ENCODE measurements at places on chromosomes 7 and 10.

- DNase-seq: no peak
Measured at GRCh38 chr7:40403703-40404476, 269.1 kb downstream of the SUGCT start.

GRCh38 chr7:132537456-132538145 is 38.7 kb downstream of the PLXNA4 start:
- DNase-seq: no peak

DNA sequence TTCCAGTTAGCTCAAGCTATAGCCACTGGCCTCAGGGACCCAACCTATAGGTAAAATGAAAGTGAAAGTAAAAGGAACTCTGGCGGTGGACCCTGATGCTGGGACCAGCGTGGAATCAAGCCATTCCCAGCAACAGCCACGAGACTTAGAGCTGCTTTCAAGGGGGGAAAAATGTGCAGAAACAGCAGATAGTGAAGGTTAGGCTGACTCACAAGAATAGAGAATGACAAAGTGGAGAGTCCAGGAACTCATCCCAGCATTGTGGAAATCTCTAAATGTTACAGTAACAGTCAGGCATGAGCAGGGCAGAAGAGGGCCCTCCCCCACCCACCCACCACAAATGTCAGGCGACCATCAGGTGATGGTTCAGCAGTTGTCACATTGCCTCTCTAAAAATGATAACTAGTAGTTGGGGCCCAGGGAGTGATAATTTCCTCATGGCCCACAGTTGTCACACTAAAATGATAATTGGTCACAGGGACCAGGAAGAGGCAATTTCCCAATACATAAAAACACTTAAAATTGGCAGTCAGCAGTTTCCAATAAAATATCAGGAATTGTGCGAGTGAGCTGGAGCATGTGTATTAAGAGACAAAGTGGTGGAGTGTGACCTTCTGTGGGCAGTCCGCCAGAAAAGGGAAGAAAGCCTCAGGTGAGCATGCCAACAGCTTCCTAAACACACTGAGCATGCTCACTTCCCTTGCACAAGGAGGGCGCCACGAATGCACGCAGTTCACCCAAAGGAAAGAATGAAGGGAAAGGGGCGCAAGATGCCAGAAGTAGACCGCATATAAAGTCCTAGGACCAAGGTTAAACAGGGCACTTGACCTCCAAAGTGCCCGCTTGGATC is 129.8 kb upstream of the PPP1R3A start:
- DNase-seq: no peak

GRCh38 chr7:76509931-76510877 is at the start of gene UPK3B:
TSS of gene UPK3B (plus strand) at chr7:76510552. CDS start at chr7:76510653, 101 bp downstream.
- DNase-seq: no peak

GRCh38 chr10:48634198-48634983 is 29.5 kb upstream of the ARHGAP22 start:
- no peak for DNase-seq

GRCh38 chr7:135322571-135323340 is 89.1 kb downstream of the STRA8 start:
- no peak for DNase-seq

DNA sequence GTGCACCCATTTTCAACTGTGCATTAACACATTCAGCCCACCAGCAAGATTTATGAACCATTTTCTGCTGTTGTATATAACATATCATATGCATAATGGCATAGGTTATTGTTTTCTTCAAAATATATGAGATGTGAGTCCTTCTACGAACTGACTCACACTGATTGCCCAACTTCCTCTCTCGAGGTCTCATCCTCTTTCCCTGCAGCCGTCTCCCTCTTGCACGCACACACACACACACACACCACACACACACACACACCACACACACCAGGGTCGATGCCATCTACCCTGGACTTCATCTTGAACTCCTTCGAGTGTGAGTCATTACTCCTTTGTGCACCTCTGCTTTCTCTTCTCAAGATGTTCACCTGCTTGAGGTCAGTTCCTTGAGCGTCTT is 36.7 kb downstream of the EGFR start:
- DNase-seq: no peak

- DNase-seq: no peak
Measured at GRCh38 chr7:50306494-50307367, 2.2 kb downstream of the IKZF1 start.

- no peak for DNase-seq
Measured at GRCh38 chr10:24898501-24898900, 53.9 kb downstream of the PRTFDC1 start.

DNA sequence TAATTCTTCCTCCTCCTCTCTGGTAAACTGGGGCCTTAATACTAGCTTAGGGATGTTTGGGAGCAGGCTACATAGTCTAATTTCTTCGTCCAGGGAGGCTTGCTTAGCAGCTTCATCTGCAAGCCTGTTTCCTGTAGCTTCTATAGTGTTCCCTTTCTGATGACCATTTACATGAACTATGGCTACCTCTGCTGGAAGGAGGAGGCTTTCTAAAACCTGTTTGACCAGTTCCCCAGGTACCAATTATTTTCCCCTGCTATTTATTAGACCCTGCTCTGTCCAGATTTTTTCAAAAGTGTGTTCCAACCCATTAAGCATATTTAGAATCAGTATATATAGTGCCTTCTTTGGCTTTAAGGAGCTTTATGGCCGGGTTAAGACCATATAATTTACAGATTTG is 38.8 kb upstream of the DNAH11 start:
- no peak for DNase-seq

GRCh38 chr7:92633211-92633906 is 43.2 kb upstream of the FAM133B start:
- DNase-seq: peak; percentile 19

- DNase-seq: no peak
Measured at GRCh38 chr7:122035876-122036275, 108.2 kb downstream of the AASS start.

- DNase-seq: no peak
Measured at GRCh38 chr10:122140461-122140902, 130.6 kb upstream of the BTBD16 start.

DNA sequence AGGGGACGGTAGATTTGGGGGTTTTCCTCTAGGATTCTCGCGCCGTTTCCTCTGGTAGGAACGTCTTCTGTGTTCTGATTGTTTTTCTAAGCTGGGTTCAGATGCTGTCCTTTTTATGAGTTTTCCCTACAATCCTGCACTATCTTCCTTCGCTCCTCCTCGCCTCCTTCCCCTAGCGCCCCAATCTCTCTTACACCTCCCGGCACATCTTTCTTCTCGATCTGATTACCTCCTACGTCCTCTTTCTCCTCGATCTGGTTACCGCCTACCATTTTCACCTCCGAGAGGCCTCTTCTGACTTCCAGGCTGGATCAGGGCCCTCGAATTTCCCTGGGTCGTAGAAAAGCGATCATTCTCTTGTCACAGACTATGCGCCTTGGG is 413 bp downstream of the BUD31 start:
- no peak for DNase-seq

DNA sequence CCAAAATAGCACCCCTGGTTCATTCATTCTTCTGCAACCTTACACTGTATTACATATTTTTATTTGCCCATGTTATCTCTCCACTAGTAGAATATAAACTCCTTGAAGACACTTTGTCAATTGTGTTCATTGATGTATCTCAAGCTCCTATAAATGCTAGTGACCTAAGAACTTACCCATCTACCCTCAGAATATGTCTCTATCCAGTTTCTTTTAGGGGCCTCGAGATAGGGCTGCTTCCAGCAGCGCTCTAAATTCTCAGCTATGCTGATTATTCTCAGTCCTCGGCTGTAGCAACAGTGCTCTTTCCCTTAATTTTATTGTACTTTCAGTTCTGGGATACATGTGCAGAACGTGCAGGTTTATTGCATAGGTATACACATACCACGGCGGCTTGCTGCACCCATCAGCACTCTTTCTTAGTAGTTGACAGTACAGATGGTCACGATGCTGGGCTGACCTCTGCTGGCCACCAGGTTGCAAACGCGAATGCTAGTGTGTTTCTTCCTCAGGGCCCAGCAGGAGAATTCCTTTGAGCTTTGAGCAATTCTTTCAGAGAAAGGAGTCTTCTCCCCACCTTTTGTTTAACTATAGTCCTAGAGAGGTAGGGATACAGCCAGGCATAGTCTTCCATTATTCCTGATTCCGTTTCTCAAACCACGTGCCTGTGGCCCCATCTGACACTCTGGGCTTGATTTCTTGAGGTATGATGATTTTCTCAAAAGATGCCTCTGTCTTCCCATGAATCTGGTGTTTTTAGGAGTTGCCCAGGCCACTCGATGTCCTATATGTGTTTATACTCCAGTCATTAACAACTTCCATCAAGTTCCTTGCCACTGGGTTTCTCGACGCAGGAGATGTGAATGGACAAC is 49.1 kb upstream of the CDC14C start:
- no peak for DNase-seq

- no peak for DNase-seq
Measured at GRCh38 chr7:156764016-156764669, 123.6 kb downstream of the RNF32 start.

- no peak for DNase-seq
Measured at GRCh38 chr7:82039621-82040020, 269.8 kb upstream of the HGF start.

DNA sequence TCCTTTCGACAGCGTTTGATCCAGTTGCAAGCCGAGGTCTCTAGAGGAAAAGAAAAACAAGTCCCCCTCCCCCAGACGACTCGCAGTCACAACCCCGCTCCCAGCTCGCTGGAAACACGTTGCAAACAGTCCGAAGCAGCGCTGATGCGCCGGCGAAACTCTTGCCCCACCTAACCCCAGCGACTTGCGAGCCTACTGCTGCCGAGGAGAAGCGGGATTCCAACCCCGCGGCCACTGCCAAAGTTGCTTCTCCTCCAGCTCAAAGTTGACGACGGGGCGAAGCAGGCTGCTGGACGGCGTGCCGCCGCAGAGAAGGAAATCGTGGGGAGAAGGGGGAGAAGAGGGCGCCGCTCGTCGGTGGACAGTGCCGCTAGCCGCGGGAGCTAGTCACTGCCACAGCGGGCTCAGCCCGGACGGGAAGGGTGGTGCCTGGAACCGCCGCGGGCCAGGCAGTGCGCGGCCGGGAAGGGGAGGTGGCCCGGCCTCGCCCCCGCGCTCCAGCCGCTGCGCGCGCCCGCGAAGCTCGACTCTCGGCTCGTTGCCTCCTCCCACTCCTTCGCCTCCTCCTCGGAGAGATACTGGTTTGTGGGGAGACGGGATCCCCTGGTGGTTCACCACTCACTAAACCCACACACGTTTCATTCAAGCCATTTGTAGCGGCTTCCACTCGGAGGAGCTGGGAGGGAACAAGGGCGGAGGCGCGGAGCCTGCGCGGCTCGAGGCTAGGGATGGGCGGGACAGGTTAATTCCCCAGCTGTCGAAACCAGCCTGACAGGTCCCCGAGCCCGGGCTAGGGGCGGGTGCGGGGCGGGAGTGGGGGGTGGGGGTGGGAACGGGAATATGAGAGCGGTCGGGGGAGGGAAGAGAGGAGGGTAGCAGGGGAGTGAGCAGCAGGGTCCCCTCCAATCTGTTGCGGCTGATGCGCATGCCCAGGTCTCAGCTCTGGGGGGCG is at the start of gene GPR37:
Gene GPR37, minus strand, starts transcription at position 392 of the 952 bp plus-strand sequence. CDS start 816 bp downstream, outside the sequence.
- no peak for DNase-seq

DNA sequence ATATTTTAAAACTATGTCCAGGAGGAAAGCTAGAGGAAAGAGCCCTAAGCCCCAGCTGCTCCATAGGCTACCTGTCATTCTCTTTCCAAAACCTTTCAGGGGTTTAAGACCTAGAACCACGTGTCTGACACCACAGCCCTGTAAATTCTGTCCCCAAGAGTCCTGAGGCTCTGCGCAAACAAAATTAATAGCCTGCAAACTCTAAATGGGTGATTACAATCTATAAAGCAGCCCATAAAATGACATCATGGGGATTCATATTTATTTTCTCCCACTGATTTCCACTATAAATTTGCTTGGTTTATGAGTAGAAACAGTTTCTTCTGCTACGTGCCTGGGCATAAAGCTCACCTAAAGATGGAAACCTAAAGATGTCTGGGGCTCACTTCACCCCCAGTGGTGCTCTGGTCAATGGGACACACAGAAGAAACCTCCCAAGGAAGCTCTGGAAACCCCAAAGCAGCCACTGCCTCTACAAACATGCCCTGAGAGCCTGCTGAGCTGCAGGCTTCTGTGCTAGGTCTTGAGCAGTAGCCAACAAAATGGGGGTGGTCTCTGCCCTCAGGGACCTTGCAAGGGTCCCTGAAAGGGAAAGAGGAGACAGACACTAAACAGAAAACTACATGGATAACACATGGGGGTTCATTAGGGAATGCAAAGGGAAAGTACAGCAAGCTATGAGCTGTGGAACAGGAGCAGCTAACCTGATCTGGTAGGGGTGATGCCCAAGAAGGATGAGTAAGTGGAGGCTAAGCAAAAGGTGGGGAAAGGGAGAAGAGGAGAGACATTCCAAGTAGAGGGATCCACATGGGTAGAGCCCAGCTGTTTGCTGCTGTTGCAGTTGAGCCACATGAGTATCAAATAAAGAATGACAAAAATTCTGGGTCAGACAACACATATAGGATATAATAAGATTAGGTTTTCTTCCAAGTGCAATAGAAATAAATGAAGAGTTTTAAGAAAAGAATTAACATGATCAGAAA is 331.7 kb downstream of the KCNMA1 start:
- DNase-seq: no peak

DNA sequence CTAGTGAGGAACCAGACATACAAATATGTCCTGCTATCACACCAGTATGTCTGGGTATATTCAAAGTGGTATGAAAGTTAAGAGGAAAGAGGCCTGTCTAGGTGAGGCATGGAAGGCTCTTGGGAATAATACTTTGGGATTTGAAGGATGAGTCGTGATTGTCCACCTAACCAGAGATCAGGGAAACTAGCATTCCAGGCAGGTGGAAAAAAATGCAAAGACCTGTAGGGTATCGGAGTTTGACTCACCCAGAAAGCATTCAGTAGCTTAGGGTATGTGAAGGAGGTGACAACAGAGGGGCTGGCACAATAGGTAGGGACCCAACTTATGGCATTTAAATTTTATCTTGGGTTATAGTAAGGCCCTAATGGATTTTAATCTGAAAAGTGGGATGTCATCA is 950 bp upstream of the GCC1 start:
- no peak for DNase-seq

- DNase-seq: no peak
Measured at GRCh38 chr7:87645446-87645845, 17.2 kb downstream of the RUNDC3B start.

GRCh38 chr7:140605337-140605736 is 35.3 kb downstream of the DENND2A start:
- DNase-seq: no peak

- no peak for DNase-seq
Measured at GRCh38 chr10:22685926-22686325, 28.5 kb downstream of the PIP4K2A start.

DNA sequence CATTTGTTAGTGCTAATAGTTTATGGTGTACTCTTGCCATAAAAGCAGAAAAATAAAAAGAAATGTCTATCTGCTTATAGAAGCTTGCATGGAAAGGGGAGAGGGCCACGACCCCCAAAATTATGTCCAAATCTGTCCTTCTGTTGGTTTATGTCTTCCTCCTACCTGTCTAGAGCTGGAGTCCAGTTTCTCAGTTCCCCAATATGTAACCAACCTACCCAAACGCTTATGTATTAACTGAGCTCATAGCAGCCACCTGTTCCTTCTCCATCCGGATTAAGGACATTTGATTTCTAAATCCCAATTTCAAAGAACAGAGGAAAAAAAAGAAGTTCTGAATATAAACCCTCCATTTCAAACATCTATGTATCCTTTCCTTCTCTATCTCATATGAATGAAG is 30.3 kb upstream of the TPK1 start:
- DNase-seq: no peak
